ENCODE measurements at places on chromosomes 13 and 19.

DNA sequence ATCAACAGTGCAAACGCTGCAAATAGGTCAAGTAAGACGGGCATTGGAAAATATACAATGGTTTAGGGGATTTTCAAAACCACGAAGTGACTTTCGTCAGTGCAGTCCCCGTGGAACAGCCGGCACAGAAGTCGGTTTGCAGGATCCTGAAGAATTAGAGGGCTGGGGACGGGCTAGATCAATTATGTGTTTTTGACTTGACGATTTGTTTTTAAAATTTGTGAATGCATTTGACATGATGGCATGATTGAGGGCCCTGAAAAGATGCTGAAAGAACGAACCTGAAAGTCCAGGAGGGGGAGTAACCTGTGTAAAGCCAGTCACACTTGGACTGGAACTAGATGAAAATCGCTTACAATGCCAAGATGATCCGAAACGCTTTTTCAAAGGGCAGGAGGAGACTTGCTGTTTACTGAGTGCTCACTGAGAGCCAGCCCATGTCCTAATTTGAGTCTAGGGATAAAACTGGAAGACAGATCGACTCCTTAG is 8.9 kb upstream of the DGKH start:
- no peaks in the 10 kb centered on the region for H3K36me3 ChIP-seq
- H3K27me3 ChIP-seq: no peaks in the 10 kb centered on the region
- DNase-seq: no peak
- peak overlapping the region; percentile 73 for H3K4me3 ChIP-seq
- peak overlapping the region; percentile 71 for H3K27ac ChIP-seq

- no peak overlapping the region for H3K27ac ChIP-seq
- peaks cover 25% of the 10 kb centered on the region for H3K4me1 ChIP-seq
- no peaks in the 10 kb centered on the region for H3K27me3 ChIP-seq
- no peak overlapping the region for H3K4me3 ChIP-seq
Observed at GRCh38 chr13:109999659-110000533, 213.5 kb upstream of the IRS2 start.

DNA sequence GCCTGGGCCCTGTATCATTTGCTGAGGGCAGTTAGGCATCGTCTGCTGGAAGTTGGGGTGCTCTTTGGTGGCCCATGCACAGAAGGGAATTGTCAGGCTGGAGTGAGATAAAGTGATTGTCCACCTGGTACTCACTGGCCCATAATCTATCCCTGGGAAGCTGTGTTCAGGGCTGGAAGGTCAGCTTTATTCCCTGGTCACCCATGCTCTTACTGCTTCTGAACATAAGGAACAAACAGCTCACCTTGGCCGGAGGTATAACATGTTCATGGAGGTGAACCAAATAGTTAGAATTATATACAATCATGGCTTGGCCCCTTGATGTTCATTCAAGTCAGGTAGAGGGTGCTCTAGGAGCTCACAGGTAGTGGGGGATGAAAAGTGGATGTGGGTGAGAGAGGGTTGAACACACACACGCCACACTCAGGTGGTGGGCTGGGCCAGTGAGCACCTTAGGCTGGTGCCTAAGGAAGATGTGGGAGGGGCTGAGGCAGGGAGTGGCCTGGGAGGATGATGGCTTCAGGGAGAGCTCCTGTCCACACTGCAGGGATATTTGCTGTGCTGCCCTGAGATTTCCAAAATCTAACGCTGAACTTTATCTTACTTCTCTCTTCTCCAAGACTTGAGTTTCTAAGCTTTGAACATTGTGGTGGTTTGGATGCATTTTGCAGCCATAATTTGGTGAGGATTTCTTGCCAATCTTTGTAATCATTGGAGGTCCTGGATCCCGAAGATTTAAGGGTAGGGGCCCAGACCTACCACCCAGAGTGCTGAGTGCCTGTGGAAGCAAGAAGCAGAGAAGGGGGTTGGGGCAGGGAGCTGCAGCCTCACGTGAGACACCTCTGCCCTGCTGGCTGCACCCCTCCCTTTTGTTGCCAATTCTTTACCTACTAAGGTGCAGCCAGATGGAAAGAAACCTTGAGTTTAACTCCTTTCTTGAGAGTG is 420.6 kb downstream of the ZNF536 start:
- no peaks in the 10 kb centered on the region for H3K27me3 ChIP-seq
- no peak overlapping the region for H3K4me3 ChIP-seq
- no peak for DNase-seq
- H3K27ac ChIP-seq: no peak overlapping the region

- H3K27me3 ChIP-seq: no peaks in the 10 kb centered on the region
- H3K27ac ChIP-seq: no peak overlapping the region
- no peak for DNase-seq
- H3K4me3 ChIP-seq: no peak overlapping the region
- H3K4me1 ChIP-seq: no peaks in the 10 kb centered on the region
Observed at GRCh38 chr13:112525356-112525945, 62.5 kb downstream of the TUBGCP3 start.

GRCh38 chr13:30618186-30618929 is 638 bp downstream of the USPL1 start:
- no peak for DNase-seq
- H3K27me3 ChIP-seq: no peaks in the 10 kb centered on the region
- H3K27ac ChIP-seq: peak overlapping the region; percentile 99

- no peaks in the 10 kb centered on the region for H3K27me3 ChIP-seq
- no peak for DNase-seq
- peaks cover 3% of the 10 kb centered on the region for H3K36me3 ChIP-seq
- H3K4me3 ChIP-seq: no peak overlapping the region
- peaks cover 6% of the 10 kb centered on the region for H3K4me1 ChIP-seq
Observed at GRCh38 chr13:24292481-24292880, 16.9 kb upstream of the C1QTNF9 start.

DNA sequence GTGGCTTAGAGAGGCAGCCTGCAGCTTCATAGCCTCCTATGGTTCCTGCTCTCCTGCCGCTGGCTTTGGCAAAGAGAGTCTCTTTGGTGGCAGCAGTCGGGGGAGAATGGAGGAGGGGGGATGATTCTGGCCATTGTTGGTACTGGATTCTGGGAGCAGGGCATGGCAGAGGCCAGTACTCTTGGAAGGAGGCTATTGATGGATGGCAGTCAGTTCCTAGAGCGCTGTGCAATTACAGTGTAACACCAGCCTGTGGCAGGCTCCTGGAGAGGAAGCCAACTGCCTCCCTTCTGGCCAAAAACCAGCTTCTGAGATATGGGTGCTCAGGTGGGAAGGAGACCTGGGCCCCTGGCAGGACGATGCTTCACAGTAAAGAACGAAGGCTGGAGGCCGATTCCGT is 47.9 kb upstream of the TMTC4 start:
- no peaks in the 10 kb centered on the region for H3K4me1 ChIP-seq
- no peak overlapping the region for H3K4me3 ChIP-seq
- H3K27ac ChIP-seq: no peak overlapping the region
- no peak for DNase-seq
- no peaks in the 10 kb centered on the region for H3K27me3 ChIP-seq

DNA sequence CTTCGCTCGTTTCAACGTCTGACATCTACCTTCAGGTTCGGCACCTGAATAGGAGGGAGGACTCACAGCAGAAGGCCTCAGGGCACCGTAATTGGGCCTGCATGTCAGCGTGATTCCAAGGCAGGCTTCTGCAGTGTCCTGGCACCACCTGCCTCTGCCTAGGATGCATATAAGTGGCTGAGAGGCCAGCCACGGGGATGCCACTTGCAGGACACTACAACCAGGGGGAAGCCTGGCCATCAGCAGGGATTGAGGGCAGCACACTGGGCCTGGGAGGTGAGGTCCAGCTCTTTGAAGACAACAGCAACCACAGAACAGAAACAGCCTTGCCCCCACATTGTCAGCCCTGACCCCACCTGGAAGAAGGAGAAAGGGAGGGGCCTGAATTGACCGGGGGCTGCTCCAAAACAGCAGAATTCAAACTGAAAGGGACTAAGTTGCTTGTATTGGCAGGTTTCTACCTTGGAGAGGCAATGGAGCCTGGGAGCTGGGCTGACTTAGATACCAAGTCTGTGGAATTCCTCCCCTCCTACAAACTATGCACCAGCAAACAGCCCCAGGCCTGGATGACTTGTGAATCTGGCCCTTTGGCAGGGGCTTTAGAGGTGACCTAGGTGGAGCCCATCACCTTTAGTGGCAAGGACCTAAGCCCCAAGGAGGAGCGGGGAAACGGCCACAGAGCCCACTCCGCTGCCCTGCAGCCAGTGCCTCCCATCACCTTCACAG is 34.1 kb upstream of the POMP start:
- no peak overlapping the region for H3K27ac ChIP-seq
- no peaks in the 10 kb centered on the region for H3K4me1 ChIP-seq
- no peak for DNase-seq
- no peak overlapping the region for H3K4me3 ChIP-seq

GRCh38 chr19:48295458-48295857 is 25.6 kb downstream of the ZNF114 start:
- H3K4me3 ChIP-seq: no peak overlapping the region
- no peaks in the 10 kb centered on the region for H3K36me3 ChIP-seq
- DNase-seq: no peak
- peaks cover 13% of the 10 kb centered on the region for H3K4me1 ChIP-seq
- no peak overlapping the region for H3K27ac ChIP-seq
- H3K27me3 ChIP-seq: no peaks in the 10 kb centered on the region

DNA sequence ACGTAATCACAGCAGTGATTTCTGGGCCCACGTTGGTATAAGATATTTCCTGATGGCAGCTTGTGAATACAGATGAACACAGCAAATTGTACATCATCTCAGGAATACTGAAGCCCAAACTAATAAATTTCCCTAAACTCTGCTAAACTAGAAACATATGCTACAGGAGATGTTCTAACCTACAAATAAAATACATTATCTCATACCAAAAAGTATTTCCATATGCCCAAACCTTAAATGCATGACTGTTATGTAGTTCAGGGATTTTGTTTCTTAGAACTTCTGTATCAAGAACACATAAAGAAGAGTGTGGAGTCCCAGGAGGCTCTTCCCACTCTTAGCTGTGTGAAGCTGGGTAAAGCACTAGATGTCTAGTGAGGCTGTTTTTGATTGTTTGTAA is 138.4 kb downstream of the RFC3 start:
- H3K36me3 ChIP-seq: no peaks in the 10 kb centered on the region
- H3K4me1 ChIP-seq: peaks cover 3% of the 10 kb centered on the region

DNA sequence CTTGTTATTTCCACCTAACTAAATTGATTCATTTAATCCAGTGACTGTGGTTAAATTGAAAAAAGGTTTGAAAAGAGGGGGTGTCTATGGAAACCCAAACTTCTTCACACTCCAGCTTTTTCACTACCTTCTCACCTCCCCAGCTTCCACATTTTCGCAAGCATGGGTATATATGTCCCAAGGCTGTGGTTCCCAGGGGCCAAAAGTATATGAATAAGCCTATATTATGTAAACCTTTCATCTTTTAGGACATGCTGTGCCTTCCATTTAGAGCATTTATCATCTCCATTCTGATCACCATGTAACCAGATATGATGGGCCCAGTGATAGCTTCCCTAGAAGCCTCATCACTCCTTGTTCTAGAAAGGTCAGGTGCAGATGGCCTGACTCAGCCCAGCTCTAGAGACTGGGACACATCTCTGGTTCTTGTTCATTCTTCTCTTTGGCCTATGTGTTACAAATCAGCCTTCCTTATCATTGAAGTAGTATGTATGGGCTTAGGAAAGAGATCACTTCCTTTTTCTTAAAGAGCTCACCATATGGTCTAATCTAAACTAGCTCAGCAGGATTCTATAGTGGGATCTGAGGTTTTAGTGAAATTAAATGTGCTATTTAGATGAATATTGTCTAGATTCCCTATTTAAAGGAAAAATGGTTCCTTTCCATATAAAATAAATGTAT is 19.5 kb upstream of the ARL11 start:
- no peak for DNase-seq
- no peaks in the 10 kb centered on the region for H3K4me1 ChIP-seq
- H3K4me3 ChIP-seq: no peak overlapping the region
- no peaks in the 10 kb centered on the region for H3K36me3 ChIP-seq
- no peaks in the 10 kb centered on the region for H3K27me3 ChIP-seq
- H3K27ac ChIP-seq: no peak overlapping the region

GRCh38 chr13:50810998-50811397 is 32.5 kb downstream of the DLEU7 start:
- DNase-seq: no peak
- H3K4me3 ChIP-seq: no peak overlapping the region
- no peaks in the 10 kb centered on the region for H3K27me3 ChIP-seq
- no peak overlapping the region for H3K27ac ChIP-seq

GRCh38 chr19:33906578-33907335 is 110.1 kb downstream of the KCTD15 start:
- H3K27ac ChIP-seq: no peak overlapping the region
- peak; percentile 34 for DNase-seq
- H3K27me3 ChIP-seq: no peaks in the 10 kb centered on the region
- peaks cover 7% of the 10 kb centered on the region for H3K4me1 ChIP-seq
- H3K4me3 ChIP-seq: no peak overlapping the region
- no peaks in the 10 kb centered on the region for H3K36me3 ChIP-seq

DNA sequence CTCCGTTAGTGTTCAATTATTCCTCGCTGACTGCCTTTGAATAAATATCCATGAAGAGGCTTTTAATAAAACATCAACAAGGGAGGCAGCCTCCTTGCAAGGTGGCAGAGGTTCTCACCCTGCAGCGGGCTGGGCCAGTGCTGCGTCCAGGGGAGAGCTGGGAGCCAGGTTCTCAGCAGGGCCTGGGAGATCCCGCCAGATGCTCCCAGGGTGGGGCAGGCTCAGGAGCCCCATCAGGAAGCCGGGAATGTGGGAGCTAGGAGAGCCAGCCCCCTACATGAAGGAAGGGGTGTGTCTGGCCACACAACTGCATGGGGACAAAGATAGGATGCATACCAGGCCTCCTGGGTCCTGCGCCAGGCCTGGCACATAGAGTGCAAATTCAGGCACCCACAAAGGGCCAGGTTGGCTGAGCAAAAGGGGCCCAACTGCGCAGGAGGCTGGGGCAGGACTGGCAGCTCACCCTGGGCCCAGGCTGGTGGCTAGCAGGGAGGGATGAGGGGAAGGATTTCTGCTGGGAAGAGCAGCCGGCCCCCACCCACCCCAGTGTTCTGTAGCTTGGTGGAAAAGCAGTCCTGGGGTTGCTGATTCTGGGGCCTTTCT is 22.8 kb downstream of the VSTM2B start:
- no peak overlapping the region for H3K4me3 ChIP-seq
- no peaks in the 10 kb centered on the region for H3K4me1 ChIP-seq
- no peaks in the 10 kb centered on the region for H3K27me3 ChIP-seq

GRCh38 chr19:29810504-29810871 is 1.3 kb upstream of the CCNE1 start:
- H3K27me3 ChIP-seq: no peaks in the 10 kb centered on the region
- no peaks in the 10 kb centered on the region for H3K36me3 ChIP-seq
- peaks cover 2% of the 10 kb centered on the region for H3K4me1 ChIP-seq
- H3K4me3 ChIP-seq: no peak overlapping the region

- H3K27ac ChIP-seq: no peak overlapping the region
- DNase-seq: no peak
- no peaks in the 10 kb centered on the region for H3K36me3 ChIP-seq
- no peaks in the 10 kb centered on the region for H3K4me1 ChIP-seq
Observed at GRCh38 chr13:26067601-26068000, 15.8 kb upstream of the SHISA2 start.

DNA sequence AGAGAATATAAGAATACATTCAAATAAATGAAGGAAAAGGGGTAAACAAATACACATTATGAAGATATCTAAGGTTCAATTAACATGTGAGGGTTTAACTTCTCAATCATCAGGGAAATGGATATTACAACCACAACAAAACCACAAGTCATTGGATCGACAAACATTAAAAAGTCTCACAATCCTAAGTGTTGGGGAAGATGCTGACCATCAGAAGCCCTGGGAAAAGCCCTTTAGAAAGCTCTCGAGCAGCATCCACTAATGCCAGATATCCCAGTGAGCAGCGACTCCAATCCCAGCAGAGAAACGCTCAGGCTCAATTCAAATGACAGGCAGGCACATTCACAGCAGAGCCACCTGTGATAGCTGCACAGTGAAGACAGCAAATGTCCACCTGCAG is 3.1 kb downstream of the TPRX1 start:
- no peaks in the 10 kb centered on the region for H3K4me1 ChIP-seq
- no peak overlapping the region for H3K27ac ChIP-seq
- H3K4me3 ChIP-seq: no peak overlapping the region
- DNase-seq: no peak
